ENCODE measurements at places on chromosomes 13 and 19.

GRCh38 chr19:16836115-16837034, 7.2 kb downstream of the SIN3B start:
- DNase-seq = no peak

DNA sequence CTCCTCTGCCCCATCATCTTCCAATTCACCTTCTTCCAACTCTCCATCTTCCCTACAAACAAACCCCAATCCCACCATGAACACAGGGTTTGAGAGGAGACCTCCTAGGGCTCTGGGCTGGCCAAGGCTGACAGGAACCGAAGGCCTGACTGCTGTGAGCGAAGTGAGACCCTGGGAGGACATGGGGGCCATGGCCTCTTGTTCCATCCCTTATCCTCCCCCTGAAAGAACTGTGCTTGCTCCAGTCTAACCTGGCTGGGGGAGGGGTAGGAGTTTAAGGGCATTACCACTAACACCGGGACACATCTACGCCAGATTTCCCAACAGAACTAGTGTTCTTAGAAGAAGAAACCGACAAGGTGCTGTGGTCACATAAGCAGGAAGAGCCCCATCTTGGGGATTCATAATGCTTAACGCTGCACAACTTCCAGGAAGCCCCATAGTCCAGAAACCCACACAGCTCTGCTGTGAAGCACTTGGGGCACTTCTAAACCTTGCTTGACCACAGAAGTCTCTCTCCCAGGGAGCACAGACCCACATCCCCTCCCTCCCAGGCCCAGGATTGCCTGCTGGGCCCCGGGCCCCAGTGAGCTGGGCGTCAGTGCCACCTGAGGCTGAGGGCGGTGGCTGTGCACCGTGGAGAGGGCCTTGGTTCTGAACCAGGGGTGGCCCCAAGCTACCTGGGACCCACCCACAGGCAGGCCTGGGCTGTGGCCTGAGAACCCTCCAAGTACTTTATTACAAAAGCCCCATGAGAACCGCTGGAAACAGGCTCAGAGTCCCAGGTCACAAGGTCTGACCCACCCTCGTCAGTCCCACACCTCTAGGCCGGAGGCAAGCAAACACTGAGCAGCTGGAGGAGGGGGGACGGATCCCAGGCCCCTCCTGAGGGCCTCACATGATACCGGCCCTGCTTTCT, 18.8 kb downstream of the ZC3H4 start:
- DNase-seq = no peak

GRCh38 chr13:109256866-109257760, 529.3 kb downstream of the IRS2 start:
- no peak for DNase-seq

DNA sequence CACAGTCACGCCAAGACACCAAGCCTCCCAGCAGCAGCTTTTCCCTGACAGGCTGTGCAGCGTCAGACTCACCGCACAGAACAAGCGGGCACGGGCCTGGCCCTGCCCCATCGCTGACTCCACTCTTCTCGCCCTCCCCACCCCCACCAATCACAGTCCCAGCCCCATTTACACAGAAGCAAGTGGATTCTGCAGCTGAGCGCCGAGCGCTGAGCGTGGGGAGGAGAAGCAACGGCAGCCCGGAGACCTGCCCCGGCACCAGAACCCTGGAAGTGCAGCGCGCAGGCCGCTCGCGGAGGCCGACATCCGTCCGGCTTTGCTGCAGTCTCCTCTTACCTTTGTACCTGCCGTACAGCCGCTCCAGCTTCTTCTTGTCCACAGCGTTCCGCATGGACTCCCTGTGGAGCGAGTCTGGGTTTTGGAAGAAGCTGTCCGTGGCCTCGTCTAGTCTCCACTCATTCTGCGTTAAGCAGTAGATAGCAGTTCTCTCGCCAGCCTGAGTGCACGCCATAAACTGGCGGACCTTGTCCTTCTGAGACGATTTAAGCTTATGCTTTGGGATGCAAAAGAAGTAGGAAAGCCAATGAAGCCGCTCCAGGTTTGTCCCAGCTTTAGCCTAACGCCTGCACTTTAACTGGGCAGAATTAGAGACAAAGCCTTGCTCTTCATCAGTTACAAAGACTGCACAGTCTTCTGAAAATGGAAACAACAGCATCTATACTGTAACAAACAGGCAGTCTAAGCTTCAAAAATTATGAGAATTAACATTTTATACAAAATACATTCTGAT, 6.8 kb downstream of the DCUN1D2 start:
- no peak for DNase-seq

DNA sequence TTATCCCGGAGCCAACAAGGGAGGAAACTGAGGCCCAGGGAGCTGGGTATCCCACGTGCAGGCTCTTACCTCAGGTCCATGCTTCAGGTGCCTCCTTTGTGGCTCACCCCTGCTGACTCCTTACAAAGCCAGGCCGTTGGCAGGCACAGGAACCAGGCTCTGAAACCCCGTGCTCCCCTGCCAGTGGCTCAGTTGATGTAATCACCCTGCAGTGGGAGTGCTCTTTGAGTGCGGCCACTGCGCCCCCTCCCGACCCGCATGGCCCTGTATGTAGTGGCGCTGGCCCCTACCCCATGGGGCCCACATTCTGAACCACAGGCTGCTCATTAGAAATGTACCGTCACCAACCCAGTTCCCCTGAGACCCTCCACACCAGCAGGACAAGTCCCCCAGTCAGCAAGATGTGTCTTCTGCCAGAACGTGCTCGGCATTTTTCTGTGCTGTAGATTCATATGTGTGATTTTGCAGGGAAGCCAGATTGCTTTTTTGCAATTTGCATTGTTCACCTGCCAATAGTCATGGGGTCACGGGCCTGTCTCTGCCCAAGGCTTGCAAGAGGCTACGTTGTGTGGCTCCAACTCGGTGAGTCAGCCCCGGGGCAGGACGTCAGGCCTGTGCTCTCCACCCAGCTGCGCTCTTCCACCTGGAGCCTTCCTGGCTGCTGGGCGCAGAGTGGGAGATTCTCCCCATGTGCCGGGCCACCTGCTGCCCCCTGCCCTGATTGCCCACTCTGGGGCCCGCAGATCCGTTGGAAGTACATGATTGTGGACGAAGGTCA, 60.3 kb downstream of the SMARCA4 start:
- DNase-seq = no peak

DNA sequence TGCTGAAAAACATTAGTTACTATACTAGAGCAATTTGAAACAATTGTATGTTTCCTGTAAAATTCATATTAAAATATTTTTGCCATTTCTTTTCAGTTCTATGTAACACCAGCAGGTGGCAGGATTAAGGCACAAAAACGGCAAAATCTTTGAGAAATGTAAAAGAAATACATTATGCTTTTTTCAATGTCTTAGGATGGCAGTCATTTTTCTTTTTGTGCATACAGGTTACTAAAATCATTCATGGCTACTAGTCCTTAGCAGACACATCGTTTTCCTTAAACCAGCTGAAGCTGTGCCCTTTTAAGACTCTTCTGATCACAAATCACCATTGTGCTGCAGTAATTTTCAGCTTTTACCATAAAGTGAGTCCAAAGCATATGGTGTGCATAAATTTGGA, 800.7 kb upstream of the SLITRK5 start:
- no peak for DNase-seq

DNA sequence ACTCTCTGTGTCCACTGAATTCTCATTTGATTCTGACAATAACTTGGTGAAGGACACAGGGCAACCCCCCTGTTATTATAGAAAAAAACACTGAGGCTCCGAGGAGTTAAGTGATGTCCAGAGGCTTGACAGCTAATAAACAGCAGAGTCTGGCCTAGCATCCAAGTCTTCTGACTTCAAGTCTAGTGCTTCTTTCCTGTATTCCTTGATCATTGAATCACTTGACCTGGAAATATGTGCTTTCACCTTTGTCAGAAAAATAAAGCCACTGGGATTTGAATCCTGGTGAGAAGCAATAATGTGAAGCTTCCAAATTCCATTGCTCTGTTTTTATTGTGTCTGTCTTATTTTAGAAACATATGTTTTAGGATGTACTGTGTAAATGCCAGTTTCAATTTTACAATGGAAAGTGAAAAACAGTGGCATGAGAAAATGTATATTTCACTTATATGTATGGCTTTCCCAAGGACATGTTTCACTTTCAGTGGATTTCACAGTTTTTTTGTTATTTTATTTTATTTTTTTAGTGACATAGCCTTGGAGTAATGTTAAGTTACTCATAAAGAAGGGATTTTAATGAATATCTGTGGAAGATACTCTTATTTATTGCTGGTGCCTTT, 190.2 kb downstream of the GPC6 start:
- DNase-seq = no peak

DNA sequence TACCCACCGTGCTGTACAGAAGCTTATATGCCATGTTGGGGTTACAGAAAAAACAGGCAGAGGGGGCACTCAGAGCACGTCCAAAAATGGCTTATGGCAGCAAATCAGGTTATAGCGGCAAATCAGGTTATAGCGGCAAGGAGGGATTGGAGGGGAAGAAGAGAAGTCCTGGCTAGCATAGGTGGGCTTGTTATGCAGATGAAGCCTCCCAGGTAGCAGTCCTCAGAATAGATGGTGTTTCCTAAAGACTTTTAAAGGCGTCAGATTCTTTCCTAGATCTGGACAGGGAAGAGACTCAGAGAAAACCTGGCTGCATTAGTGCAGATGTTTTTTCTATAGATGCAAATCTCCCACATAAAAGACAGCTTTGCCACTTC, 19.8 kb upstream of the PLEKHF1 start:
- no peak for DNase-seq

DNA sequence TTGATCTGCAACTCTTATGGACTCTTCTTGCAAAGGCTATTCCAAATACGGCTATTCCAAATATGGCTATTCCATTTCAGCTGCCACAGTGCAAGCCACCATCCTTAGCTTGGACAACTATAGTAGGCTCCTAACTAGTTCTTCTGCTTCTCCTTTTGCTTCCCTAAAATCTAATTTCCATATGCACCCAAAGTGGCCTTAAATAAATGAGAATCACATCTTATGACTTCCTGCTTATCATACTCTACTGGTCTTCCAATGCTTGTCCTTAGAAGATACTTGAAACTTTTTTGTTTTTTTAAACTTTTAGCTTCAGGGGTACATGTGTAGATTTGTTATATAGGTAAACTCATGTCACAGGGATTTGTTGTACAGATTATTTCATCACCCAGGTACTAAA, 4.9 kb downstream of the UCHL3 start:
- DNase-seq = no peak

DNA sequence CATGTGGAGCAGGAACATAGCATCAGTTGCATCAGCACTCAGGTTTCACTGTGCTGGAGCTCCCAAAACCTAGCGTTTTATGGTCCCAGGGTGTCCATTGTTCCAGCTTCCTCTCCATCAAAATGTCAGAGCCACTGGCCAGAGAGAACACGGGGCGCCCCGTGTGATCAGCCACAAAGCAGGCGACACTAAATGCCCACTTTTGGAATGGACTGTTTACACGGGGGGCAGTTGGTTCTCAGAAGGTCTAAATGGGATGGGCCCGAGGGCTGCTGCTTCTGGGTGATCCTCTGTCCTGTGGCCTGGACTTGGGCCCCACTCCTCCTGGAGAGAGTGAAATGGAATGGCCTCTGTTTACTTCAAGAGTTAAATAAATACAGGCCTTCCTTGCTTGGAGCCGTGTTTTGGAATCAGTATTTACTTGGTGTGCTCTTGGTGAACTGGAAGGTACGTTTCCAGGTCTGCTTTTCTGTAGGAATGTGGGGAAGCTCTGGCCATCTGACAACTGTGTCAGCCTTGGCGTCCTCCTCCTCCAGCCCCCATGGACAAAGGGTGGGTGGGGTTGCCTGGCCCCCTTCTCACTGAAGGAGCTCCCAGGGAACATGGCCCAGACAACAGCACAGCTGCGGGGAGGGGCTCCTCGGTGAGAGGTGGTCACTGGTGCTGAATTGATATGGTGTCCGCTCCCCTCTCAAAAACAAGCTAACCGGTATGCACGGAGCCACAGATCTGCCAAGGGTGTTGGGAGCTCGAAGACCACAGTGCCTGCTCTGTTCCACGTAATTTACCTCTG, 16.1 kb upstream of the MCF2L start:
- DNase-seq = no peak

- peak; percentile 70 for DNase-seq
Observed at GRCh38 chr13:44854313-44855060, 134.8 kb downstream of the NUFIP1 start.

GRCh38 chr13:20312292-20312691, 80.2 kb upstream of the GJB6 start:
- DNase-seq = no peak

GRCh38 chr13:40666045-40666932, at the start of gene FOXO1:
TSS of gene FOXO1 (minus strand) at chr13:40666641. CDS start at chr13:40666212, 429 bp downstream.
- no peak for DNase-seq

GRCh38 chr13:76955193-76955592, 6.9 kb downstream of the ACOD1 start:
- DNase-seq = no peak

DNA sequence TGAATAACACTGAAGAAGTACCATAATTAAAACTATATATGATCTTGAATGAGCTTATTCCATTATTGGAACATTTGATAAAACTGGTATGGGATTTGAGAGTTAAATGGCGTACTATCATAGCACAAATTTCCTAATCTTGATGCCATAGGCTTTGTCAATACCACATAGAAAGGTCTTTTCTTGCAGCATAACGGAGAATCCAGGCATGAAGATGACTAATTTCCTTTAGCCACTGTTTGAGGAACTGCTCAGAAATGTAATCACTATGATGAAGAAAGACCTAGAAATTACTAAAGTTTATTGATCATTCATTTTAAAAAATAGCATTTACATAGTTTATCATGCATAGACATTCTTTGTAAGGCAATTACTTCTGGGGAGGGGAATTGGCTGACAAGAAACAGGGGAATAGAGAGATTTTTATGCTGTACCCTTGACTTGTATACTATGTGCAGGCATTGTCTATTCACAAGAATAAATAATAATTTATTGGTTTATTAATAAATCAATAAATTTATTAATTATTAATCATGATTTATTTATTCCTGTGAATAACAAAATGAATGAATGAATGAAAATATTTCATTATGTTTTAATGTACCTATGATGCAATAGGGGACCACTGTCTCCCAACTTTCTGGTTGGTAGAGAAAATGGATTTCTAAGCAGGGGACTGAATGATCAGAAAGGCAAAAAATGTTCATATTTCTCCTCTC, 2676.6 kb downstream of the PCDH9 start:
- no peak for DNase-seq

DNA sequence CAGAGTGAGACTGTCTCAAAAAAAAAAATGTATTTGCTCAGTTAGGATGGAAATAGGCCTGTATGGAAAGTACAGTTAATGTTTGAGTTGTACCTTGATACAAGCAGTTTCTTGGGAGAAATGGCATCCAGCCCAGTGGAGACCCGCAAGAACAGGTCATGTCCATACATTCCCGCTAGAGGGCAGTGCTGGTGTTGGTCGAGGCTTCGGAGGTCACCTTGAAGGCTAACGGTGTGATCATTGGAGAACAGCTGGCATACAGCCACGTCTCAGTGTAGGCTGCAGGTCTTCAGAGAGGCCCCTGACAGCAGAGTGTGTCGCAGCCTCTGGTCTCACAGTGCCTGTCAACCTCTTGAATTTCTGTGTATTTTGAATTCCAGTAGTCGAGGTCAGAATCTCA, 7.5 kb downstream of the ZNF610 start:
- DNase-seq = peak; percentile 55

DNA sequence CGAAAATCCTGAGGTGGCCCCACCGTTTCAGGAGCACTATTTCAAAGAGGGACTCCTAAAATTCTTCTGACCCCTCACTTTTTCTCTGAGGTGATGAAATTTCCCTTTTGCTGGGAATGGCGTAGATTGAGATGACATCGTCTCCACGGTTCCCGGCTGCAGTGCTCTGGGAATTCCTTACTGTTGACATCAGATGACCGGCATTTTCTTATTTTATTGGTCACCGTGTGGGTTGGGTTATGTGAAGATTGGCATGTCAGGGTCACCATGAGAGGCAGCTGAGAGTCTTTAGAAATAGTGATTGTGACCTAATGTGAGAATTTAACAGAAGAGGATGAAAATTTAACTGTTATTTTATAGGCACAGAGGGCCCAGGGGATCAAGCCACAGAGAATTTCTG, 356.7 kb downstream of the FGF9 start:
- DNase-seq = no peak
